A549 treated with ZK216348 at 1 μM for 4 hours (cell line): ENCODE measurements at places on chromosomes 3 and 15. TPM values are rescaled to one million over a fixed set of nuclear protein-coding genes. Genes with fewer than 3 reads are reported as not detected.

Gene KBTBD8
- total RNA-seq = 0.45 to 1.1 TPM (median 0.60 TPM) in 5 replicates

Gene EIF3J
- 88.7 to 186 TPM (median 89.0 TPM) in 5 replicates for total RNA-seq

Gene ZPLD1
- total RNA-seq = 0.04 to 0.05 TPM in 2 of 5 replicates, not detected in the others

Gene PLD1
- 7.6 to 10.1 TPM (median 8.8 TPM) in 5 replicates for total RNA-seq

Gene GASK1A
- not detected in 5 replicates for total RNA-seq

Gene SLC6A1
- total RNA-seq = not detected in 5 replicates

Gene HYAL1
- 0.24 to 0.80 TPM (median 0.46 TPM) in 5 replicates for total RNA-seq

Gene TMCO5A
- total RNA-seq = not detected in 5 replicates

Gene ACTR8
- total RNA-seq = 14.5 to 17.8 TPM (median 15.9 TPM) in 5 replicates

Gene ARPP21
- total RNA-seq = 0.07 to 0.13 TPM (median 0.07 TPM) in 3 of 5 replicates, not detected in the others

Gene RAD51
- total RNA-seq = 17.8 to 23.9 TPM (median 18.4 TPM) in 5 replicates

Gene RGMA
- 0.21 to 0.42 TPM (median 0.26 TPM) in 5 replicates for total RNA-seq

Gene ATP2C1
- 29.5 to 40.3 TPM (median 32.8 TPM) in 5 replicates for total RNA-seq

Gene CLDN16
- total RNA-seq = 0.07 to 0.34 TPM in 2 of 5 replicates, not detected in the others

Gene TM4SF18
- total RNA-seq = 31.6 to 39.5 TPM (median 34.5 TPM) in 5 replicates

Gene HHLA2
- 0.07 to 0.15 TPM in 2 of 5 replicates, not detected in the others for total RNA-seq

Gene ABHD17C
- total RNA-seq = 29.0 to 39.9 TPM (median 35.0 TPM) in 5 replicates

Gene CDHR4
- 0.13 to 0.35 TPM (median 0.23 TPM) in 5 replicates for total RNA-seq

Gene CFAP92
- 0.11 TPM in 1 of 5 replicates, not detected in the others for total RNA-seq

Gene OIP5
- 11.9 to 15.8 TPM (median 13.8 TPM) in 5 replicates for total RNA-seq

Gene NR1I2
- total RNA-seq = not detected in 5 replicates

Gene XIRP1
- 0.02 to 0.18 TPM (median 0.06 TPM) in 5 replicates for total RNA-seq

Gene SPINK8
- total RNA-seq = not detected in 5 replicates

Gene LTK
- 0.05 to 0.20 TPM (median 0.13 TPM) in 5 replicates for total RNA-seq

Gene SH2D7
- total RNA-seq = not detected in 5 replicates

Gene CNTN4
- total RNA-seq = not detected in 5 replicates

Gene PLAAT1
- total RNA-seq = 0.18 TPM in 1 of 5 replicates, not detected in the others

Gene MRPL47
- total RNA-seq = 34.2 to 63.2 TPM (median 37.8 TPM) in 5 replicates

Gene GOLGA8R
- 0.14 to 0.34 TPM (median 0.24 TPM) in 5 replicates for total RNA-seq

Gene FGF12
- total RNA-seq = 0.40 to 0.99 TPM (median 0.76 TPM) in 5 replicates

Gene CD96
- total RNA-seq = not detected in 5 replicates
